ENCODE measurements at places on chromosomes 12 and 14.

DNA sequence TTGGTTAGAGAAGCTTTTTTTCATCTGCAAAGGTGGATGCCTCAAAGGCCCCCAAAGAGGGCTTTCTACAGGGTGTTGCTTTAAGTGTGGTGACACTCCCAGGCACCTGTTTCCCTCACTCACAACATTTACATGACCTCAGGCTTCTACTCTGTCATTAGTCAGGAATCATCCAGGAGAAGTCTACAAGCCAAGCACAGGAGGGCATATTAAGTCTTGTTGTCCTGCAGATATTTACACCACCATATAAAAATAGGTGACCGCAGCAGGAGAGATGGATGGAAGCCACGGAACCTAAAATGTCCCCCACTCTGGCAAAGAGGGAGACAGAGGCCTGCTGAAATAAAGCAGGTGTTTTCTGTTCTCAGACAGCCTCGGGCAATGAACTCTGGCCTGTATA, 7.5 kb upstream of the DPF3 start:
- DNase-seq, result no peak

- DNase-seq, result no peak
Measured at GRCh38 chr12:116433249-116433648, 125.9 kb upstream of the MAP1LC3B2 start.

DNA sequence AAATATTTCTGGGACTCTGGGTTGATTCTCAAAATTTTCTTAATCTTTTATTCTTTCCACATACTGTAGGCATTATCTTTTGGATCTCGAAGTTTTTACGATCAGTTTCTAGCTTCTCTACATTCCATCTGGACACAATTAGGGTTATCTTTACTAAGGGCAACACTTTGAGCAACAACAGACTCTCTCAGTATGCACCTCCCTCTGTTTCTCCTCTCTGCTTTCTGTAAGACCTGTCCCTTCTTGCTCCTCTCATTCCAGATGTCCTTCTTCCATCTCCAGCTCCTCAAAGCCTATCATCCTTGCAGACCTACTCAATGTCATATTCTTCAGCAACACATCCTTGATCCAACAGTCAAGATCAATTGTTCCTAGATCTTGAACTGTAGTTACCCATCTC, 457.0 kb downstream of the SLC6A15 start:
- DNase-seq, result no peak

GRCh38 chr14:44846232-44846824, 115.4 kb downstream of the KLHL28 start:
- DNase-seq, result peak; percentile 74

GRCh38 chr12:58809064-58809607, 111.2 kb downstream of the LRIG3 start:
- no peak for DNase-seq

DNA sequence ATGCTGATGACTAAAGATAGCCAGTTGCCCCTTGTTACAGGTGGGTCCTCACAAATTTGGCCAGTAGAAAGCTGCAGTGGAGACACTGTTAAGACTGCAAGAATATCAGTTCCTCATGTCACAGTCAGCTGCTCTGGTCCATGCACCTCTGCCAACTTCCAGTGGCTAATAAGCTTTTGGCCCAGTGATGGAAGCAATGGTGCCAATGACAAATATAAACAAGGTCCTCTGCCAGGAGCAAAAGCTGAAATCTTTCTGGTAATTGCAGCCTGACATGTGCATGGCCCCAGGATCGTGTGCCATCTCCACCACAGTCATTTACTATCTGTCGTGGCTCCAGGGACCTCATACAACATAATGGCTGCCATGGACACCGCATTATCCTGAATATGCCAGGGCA, 85.4 kb upstream of the TMEM260 start:
- DNase-seq, result no peak

DNA sequence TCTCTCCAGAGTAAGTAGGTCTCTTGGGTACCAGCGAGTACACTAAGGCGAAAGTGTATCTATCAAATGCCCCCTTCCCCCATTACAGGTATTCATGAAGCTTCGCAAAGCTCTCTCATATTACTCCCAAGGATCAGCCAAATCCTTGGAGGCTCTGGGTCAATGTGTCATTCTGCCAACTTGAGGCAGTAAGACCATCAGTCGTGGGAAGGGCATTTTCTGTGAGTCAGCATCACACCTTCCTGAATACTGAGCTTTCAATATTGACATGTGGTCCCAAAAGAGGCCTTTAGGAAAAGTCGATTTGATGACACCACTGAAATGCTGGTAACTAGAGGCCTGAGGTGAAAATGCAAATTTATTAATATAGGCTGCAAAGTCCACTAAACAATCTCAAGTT, 323.9 kb downstream of the LRIG3 start:
- DNase-seq, result no peak

- no peak for DNase-seq
Measured at GRCh38 chr14:105939810-105940508, 413.6 kb downstream of the TMEM121 start.

- no peak for DNase-seq
Measured at GRCh38 chr14:101333335-101334280, 227.7 kb upstream of the DIO3 start.
